ENCODE measurements at places on chromosomes 3 and 15.

DNA sequence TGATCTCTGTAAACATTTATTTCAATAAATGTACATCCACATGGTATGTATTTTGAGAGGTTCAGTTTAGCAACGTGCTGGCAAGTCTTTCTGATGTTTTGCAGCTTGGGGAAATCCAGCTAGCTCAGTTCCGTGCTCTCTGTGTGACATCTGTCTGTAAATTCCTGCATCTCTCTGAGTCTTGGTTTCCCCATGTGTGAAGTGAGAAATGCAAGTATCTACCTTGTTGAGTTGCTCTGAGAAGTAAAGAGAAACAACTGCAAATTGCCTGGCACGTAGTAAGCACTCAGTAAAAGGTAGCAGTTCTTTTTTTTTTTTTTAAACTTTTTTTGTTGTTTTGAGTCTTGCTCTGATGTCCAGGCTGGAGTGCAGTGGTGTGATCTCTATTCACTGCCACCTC lies 30.2 kb upstream of the MORF4L1 start:
- DNase-seq = no peak

GRCh38 chr15:85492406-85492805 lies 112.0 kb downstream of the AKAP13 start:
- no peak for DNase-seq

DNA sequence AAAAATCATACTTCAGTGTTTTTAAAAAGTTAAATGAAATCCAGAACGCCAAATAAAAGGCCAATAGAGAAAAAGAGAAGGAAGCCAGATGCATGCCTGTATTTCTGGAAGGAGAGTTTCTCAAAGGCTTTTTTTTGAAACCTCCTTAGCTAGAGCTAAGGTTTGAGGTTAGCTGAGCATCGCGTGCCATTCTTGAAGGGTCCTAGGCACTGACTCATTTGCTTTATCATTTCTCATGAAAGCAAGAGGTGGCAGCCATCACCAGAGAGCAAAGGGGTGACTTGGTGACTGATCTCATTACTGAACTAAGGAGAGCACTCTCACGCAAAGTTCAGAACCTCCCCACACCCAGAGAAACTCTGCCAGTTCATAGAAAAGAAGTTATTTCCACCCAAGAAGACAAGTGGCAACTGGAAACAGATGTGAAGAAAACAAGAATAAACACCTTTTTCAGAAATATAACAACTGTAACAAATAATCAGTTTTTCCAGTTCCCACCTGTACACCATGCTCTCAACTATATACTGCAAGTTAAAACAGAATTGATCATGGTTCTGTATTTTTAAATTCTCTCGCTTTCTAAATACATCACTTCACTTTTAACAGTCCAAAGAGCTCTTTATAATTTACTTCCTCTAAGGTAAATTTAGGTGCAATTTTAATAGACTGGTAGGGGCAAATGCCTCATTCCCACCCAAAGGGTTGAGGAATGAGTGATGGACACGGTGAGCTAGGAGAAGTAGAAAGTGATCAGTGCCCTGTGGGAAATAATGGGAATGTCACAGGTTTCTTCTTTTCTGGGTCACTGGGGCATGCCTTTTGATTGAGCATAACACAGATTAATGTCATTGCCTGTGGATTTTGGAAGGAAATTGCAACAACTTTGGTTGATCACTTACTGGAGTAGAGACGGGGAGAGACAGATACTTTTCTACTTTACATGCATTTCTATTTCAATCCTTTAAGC lies 24.7 kb downstream of the GPR15 start:
- DNase-seq = peak; percentile 86

DNA sequence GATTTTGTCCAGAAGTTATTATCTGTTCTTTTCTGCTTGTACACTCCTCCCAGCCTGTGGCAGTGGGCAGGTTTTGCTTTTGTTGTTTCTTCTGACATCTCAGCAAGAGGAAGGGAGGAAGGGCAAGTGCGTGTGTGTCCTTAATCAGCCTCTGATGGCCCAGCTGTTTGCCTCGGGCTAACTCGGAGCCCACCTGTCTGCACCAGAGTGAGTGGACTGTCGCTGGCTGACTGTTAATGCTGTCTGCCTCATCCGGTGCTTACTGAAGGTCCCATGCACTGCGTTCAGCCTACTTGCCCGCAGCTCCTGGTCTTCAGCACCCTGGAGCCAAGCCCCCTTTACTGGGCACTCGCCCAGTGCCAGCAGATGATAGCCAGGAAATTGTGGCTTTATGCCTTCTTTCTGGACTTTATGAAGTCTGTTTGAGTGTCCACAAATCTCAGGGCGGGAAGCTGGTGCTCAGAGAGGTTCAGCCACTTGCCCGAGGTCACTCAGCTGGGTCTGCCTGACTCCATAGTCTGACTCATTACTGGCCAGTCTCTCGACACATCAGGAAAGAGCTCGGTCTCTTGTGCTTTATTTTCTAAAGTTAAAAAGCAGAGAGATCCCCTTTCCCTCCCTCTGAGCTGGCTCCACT lies 89.5 kb downstream of the CHRNA7 start:
- no peak for DNase-seq

- DNase-seq = no peak
Observed at GRCh38 chr15:99371180-99372103, 120.2 kb downstream of the LRRC28 start.

DNA sequence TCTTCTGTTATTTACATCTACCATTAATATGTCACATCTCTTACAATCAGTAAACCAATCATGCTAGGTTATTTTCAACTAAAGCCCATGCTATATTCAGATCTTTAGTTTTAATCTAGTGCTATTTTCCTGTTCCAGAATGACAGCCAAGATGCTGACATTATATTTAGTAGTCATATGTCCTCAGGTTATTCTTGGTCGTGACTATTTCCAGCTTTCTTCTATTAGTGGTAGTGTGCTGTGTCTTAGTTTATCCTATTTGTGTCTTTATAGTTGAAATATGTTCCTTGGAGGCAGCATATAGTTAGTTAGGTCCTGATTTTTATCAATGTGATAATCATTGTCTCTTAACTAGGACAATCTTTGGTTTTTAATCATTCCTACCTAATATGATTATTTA lies 566.5 kb downstream of the CADM2 start:
- no peak for DNase-seq
